Activated CD4-positive, CD25-positive, alpha-beta regulatory T cell (primary cell): ENCODE measurements at places on chromosomes 5 and 9.

- no peak for DNase-seq
These were observed 24.8 kb downstream of the RANBP3L start for GRCh38 chr5:36276864-36277263.

- DNase-seq: no peak
These were observed 93.1 kb downstream of the OLFM1 start for GRCh38 chr9:135180586-135180985.

- DNase-seq: no peak
These were observed 126.1 kb upstream of the TBC1D2 start for GRCh38 chr9:98381311-98382103.

- no peak for DNase-seq
These were observed 214.9 kb upstream of the IRX1 start for GRCh38 chr5:3380689-3381088.

DNA sequence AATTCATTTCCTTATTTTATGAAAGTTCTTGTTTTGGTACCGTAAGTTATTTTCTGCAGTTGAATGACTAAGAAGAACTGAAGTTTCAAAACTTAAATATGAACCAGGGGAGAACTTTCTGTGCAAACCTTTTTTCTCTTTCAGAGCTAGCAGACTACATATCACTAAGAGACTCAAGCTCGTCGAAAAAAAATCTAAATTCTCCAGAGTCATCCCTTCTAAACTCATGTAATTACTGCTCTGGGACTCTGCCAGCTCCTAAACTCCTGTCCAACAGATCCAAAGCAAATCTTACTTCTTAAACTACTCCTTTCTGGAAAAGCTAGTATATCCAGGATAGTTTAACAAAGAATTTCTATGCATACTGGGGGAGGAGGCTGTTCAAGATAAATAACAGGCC lies 87.0 kb upstream of the NR5A1 start:
- DNase-seq: no peak

DNA sequence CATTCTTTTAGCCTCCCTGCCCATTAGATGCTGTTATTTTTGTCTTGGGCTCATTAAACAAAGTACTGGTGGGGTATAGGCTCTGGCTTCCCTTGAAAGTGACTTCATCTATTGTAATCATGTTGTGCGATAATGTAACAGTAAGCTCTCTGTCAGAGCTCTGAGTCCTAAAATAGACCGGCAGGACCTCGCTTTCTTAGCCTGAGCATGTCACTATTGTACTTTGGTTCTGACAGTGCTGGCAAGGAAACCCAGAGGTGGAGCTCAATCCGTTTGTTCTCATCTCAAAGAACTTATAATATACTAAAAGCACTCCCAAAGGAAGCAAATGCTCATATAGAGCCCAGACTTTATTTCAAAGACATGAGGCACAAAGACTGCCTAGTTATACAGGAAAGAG lies 339.1 kb upstream of the CCNH start:
- DNase-seq: no peak

DNA sequence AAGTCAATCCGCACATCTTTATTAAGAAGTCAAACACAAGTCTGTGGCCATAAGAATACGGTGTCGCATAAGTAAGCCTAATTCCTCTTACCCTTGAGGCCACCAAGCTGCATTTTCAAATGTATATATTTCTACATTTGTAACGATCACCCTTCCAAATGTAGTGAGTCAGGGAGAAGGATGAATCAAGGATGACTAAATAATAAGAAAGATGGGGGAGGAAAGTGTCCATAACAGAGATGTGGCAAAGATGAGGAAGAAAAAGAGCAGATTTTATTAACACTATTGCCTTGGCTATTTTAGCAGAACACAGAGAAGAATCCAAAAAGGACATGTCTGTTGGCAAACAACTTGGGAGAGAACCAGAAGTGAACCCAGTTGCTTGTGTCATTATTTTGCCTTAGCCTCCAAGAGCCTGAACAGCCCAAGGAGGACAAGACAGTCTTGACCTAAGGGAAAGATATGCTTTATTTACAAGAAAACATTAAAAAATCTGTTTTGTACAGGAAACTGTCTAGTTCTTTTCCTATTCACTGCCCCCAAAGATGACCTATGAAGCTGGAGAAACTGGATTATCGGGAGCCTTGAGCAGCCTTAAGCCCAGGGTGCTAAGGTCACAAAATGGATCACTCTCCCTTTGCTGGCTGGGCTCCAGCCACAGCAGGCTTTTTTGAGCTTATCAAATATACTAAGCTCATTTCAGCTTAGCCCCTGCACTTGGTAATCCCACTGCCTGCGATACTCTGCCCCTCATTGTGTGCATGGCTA lies 101.5 kb downstream of the PLCXD3 start:
- no peak for DNase-seq

GRCh38 chr9:130629443-130630070 lies 34.8 kb upstream of the PRDM12 start:
- no peak for DNase-seq
